MM.1S (cell line): ENCODE measurements at places on chromosomes 16 and 17.

- H3K4me1 ChIP-seq: no peaks in the 10 kb centered on the region
- DNase-seq: no peak
- H3K27ac ChIP-seq: no peak overlapping the region
- no peak overlapping the region for H3K4me3 ChIP-seq
- no peaks in the 10 kb centered on the region for H3K36me3 ChIP-seq
- no peaks in the 10 kb centered on the region for H3K27me3 ChIP-seq
Observed at GRCh38 chr17:51629232-51629631, 368.9 kb downstream of the UTP18 start.

DNA sequence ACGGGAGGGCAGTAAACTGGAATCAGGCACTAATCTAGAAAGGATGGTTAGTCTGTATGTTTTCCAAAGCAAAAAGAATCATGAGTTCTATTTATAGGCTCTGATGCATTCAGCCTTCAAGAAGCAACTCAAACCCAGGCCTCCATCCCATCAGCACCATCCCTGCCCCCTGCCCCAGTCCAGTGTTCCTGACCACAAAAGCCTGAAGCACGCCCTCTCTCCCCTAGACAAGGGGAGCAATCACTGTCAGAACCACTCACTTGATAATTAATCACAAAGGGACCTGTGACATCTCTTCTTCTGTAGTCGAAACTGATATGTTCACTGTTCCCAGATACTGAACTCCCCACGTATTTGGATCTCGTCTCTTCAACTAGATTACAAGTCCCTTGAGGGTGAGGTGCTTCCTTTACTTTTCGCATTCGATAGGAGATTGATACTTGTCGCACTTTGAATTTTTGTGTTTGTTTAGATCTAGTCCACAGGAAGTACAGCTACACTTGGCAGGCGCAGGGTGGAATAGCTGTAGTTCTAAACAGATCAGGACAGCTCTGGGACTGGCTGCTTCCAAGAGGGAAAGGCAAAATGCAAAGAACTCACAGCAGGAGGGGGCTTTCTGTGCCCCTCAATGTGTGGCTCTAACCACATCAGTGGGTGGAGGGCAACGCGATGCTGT is 36.4 kb upstream of the CCDC182 start:
- H3K27ac ChIP-seq: no peak overlapping the region
- no peak for DNase-seq
- no peaks in the 10 kb centered on the region for H3K36me3 ChIP-seq
- H3K4me1 ChIP-seq: peaks cover 4% of the 10 kb centered on the region; the same call in 1 of the 2 replicates
- H3K4me3 ChIP-seq: no peak overlapping the region

- peak overlapping the region; percentile 90 for H3K27ac ChIP-seq
- no peaks in the 10 kb centered on the region for H3K36me3 ChIP-seq
- H3K4me1 ChIP-seq: peaks cover 59% of the 10 kb centered on the region
- 0 out of 2 replicates have a peak overlapping the region, but pooled peaks have one; percentile 12 for H3K4me3 ChIP-seq
- no peaks in the 10 kb centered on the region for H3K27me3 ChIP-seq
Observed at GRCh38 chr17:74742153-74742515, 5.1 kb downstream of the RAB37 start.

DNA sequence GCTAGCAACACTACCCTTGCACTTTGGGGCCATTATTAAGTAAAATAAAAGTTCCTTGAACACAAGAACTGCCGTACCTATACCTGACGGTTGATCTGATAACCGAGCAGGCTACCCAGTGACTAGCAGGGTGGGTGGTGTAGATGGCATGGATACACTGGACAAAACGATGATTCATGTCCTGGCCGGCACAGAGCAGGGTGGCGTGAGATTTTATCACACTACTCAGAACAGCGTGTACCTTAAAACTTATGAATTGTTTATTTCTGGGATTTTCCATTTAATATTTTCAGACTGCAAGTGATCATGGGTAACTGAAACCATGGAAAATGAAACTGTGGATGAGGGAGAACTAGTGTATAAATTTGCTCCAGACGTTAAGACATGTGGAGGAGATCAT is 41.0 kb upstream of the MSI2 start:
- H3K4me3 ChIP-seq: no peak overlapping the region
- DNase-seq: no peak
- no peaks in the 10 kb centered on the region for H3K36me3 ChIP-seq
- H3K27me3 ChIP-seq: no peaks in the 10 kb centered on the region
- no peaks in the 10 kb centered on the region for H3K4me1 ChIP-seq

DNA sequence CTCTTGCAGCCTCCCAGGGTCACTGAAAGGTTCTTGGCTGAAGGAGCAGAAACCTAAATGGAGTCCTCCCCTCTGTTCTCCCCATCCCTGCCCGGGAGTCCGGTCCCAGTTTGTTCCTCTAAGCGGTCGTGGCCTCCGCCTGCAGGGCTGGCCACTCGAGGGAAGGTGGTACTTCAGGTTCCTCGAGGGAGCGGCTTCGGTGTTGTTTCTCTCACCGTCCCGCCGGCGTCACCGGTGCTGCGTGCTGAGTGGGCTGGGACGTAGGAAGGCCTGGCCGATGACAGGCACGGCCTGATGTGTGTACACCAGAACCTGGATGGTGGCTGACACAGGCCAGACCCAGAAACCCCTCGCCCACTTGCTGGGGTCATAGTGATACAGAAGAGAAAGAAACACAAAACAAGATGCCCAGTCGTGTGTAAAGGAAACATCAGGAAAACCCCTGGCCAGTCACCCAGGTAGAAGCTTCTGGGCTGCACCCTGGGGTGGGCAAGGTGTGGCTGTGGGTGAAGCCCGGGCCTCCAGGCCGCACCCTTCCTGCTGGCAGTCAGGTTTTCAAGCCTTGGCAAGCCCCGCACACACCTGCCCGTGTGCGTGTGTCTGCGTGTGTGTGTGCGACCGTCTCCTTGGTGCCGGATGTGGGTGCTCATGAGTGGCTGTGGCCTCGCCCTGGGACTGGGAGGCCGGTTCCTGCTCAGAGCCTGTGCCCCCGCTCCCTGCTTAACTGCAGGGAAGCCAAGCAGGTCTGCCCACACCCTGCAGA is 52.0 kb downstream of the BAIAP2 start:
- no peaks in the 10 kb centered on the region for H3K4me1 ChIP-seq
- H3K36me3 ChIP-seq: no peaks in the 10 kb centered on the region
- no peak for DNase-seq
- H3K4me3 ChIP-seq: no peak overlapping the region
- no peak overlapping the region for H3K27ac ChIP-seq

DNA sequence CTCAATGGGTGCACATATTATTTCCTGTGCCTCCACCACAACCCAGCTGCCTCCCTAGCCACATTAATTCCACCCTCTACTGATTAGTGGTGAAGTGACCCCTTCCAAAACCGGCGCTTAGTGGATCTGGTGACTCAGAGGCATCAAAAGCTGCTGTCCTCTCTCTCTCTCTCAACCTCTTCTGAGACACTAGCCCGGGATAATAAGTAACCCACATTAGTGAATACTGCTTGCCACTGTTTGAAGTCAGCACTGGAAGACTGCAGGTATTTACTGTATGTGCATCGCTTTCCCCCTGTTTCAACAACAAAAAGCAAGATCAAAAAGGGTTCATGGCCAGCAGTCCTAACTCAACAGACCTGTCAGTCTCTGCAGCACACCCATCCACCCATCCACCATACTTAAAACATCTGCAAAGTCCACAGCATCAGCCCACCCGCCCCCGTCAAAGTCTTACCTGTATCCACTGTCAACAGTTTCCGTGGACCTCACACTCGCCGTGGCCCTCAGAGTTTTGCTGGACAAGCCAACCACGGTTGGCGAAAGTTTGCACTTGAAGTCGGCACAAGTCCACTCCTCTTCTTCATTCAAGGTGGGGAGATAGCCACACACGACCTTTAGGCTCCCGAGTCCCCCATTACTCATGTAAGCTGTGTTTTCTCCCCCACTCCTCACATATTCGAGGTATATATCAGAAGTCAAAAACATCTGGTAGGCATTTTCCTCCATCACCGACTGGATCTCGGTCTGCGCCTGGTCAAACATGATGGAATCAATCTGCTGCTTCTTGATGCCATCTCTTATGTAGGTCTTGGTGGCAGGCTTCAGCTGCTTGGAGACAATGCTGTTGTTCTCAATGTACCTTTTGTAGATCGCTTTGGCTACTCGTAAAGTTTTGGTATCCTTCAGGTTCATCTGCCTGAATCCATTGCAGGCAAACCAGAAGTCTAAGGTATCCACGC is 3.8 kb downstream of the AXIN2 start:
- no peak overlapping the region for H3K27ac ChIP-seq
- no peak for DNase-seq
- H3K36me3 ChIP-seq: no peaks in the 10 kb centered on the region
- no peak overlapping the region for H3K4me3 ChIP-seq
- no peaks in the 10 kb centered on the region for H3K27me3 ChIP-seq

DNA sequence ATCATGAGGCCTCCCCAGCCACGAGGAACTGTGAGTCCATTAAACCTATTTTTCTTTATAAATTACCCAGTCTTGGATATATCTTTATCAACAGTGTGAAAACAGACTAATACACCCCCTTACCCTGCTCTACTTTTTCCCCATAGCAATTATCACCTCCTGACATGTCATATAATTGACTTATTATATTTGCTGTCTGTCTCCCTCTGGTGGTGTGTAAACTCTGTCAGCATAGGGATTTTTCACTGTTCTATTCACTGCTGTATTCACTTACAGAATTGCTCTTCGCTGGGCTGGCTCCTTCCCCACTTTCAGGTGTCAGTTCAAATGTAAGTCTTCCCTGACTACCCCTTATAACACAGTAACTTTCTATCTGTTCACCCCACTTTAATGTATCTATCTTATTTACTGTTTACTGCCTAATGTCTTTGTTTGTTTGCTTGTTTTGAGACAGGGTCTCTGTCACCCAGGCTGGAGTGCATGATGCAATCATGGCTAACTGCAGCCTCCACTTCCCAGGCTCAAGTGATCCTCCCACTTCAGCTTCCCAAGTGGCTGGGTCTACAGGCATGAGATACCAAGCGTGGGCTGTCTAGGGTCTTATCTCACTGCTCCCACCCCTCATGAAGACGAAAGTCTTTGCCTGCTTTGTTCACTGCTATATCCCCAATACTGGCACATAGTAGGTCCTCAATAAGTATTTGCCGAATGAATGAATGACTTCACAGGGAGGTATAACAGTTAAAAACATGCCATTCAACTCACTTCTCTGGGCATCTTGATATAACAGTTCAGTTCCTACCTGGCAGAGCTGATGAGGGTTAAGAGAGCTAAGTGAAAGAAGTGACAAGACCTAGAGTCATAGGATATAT is 52.4 kb upstream of the CDH3 start:
- no peaks in the 10 kb centered on the region for H3K4me1 ChIP-seq
- H3K4me3 ChIP-seq: no peak overlapping the region
- no peaks in the 10 kb centered on the region for H3K27me3 ChIP-seq
- DNase-seq: no peak
- no peaks in the 10 kb centered on the region for H3K36me3 ChIP-seq
- no peak overlapping the region for H3K27ac ChIP-seq

DNA sequence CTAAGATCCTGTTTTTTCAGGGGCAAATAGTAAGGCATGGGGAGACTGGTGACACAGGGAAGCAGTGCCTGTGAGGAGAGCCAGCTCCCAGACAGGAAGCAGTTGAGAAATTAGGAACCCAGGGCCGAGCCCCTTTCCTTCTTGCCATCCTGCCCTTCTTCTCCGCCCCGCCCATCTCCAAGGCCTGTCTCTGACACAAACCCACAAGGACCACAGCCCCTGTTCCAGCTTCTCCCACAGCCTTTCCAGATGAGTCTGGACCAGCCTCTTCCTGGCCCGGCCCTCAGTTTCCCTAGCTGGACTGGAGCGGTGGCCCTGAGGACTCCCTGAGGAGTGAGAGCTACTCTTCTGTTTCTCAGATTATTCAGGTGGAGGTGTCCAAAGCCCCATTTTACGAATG is 9.9 kb downstream of the CCDC102A start:
- no peaks in the 10 kb centered on the region for H3K36me3 ChIP-seq
- DNase-seq: no peak
- H3K4me3 ChIP-seq: no peak overlapping the region
- no peak overlapping the region for H3K27ac ChIP-seq

DNA sequence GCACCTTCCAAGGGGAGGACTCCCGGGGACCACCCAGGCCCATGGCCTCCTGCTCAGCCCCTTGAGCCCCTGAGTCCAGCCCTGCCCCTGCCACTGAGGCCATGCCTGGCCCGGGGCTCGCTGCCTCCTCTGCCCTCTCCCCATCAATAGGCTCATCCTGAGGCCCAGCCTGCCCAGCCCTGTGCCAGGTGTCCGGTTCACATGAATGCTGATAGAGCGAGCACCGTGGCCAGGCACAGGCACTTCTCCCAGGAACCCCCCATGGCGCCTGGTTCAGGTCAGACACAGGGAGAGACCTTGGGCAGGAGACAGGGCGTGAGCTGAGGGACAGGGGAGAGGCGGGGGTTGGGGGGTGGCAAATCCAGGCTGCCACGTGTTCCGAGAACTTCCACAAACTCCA is 2.8 kb upstream of the PVALEF start:
- H3K4me1 ChIP-seq: no peaks in the 10 kb centered on the region
- no peak overlapping the region for H3K4me3 ChIP-seq
- no peak overlapping the region for H3K27ac ChIP-seq
- DNase-seq: no peak

GRCh38 chr17:68457168-68457538 is at the start of gene WIPI1:
TSS of gene WIPI1 (minus strand) at chr17:68457496. CDS start at chr17:68457421, 75 bp downstream.
- H3K4me3 ChIP-seq: peak within 1 kb of the TSS; percentile 68
- DNase-seq: peak; percentile 66
- H3K4me1 ChIP-seq: peaks cover 43% of the 10 kb centered on the region
- no peaks in the 10 kb centered on the region for H3K36me3 ChIP-seq
- H3K27me3 ChIP-seq: no peaks in the 10 kb centered on the region

- no peak for DNase-seq
- no peaks in the 10 kb centered on the region for H3K4me1 ChIP-seq
- no peak overlapping the region for H3K27ac ChIP-seq
- no peaks in the 10 kb centered on the region for H3K27me3 ChIP-seq
Observed at GRCh38 chr17:59764292-59764741, 56.9 kb downstream of the VMP1 start.

GRCh38 chr17:49227436-49228261 is 2.9 kb downstream of the PHOSPHO1 start:
- H3K27ac ChIP-seq: no peak overlapping the region
- peak; percentile 67 for DNase-seq
- no peak overlapping the region for H3K4me3 ChIP-seq
- peaks cover 82% of the 10 kb centered on the region for H3K27me3 ChIP-seq

DNA sequence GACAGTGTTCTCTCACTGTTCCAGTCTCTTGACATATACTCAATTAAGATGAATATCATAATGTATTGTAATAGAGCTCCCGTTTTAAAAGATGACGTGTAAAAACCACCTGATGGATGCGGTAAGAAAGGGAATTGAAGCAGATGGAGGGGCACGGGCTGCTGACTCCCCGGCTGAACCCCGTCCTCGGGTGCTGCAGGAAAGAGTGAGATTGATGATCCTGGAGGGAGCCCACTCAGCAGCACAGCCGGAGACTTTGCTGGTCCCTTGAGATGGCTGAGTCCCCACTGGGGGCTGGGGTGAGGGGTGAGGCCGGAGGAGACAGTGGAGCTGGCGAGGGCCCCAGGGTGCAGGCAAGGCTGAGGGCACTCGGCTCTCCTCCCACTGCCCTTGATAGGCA is 217.4 kb downstream of the RPTOR start:
- DNase-seq: no peak
- no peaks in the 10 kb centered on the region for H3K27me3 ChIP-seq
- no peak overlapping the region for H3K4me3 ChIP-seq
- no peaks in the 10 kb centered on the region for H3K36me3 ChIP-seq

GRCh38 chr16:7017006-7017662 is 315.5 kb upstream of the RBFOX1 start:
- H3K36me3 ChIP-seq: no peaks in the 10 kb centered on the region
- H3K4me3 ChIP-seq: no peak overlapping the region
- DNase-seq: no peak
- no peaks in the 10 kb centered on the region for H3K27me3 ChIP-seq
- no peak overlapping the region for H3K27ac ChIP-seq
